ENCODE measurements at places on chromosomes 3 and 15. TPM values are rescaled to one million over a fixed set of nuclear protein-coding genes. Genes with fewer than 3 reads are reported as not detected.

NAALADL2 gene
- total RNA-seq = 1.3 TPM

ADGRG7 gene
- total RNA-seq = not detected

DNA sequence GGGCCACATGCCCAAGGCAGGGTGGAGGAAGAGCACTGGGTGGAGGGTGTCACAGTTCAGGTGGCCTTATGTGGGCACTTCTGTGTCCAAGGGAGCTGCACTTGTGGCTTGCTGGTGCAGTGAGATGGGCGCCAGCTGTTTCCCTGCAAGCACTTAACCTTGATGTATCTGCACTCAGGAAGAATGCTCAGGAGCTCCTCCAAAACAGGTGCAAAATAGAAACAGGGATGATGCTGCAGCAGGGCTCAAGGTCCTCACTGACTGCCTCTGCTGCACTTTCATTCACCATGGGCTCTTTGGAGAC, 151.3 kb downstream of the CADPS start:
- no peak for DNase-seq

POLQ gene
- total RNA-seq = 2.3 TPM

- DNase-seq = no peak
Measured at GRCh38 chr3:126995926-126996512, 13.1 kb downstream of the PLXNA1 start.

DNA sequence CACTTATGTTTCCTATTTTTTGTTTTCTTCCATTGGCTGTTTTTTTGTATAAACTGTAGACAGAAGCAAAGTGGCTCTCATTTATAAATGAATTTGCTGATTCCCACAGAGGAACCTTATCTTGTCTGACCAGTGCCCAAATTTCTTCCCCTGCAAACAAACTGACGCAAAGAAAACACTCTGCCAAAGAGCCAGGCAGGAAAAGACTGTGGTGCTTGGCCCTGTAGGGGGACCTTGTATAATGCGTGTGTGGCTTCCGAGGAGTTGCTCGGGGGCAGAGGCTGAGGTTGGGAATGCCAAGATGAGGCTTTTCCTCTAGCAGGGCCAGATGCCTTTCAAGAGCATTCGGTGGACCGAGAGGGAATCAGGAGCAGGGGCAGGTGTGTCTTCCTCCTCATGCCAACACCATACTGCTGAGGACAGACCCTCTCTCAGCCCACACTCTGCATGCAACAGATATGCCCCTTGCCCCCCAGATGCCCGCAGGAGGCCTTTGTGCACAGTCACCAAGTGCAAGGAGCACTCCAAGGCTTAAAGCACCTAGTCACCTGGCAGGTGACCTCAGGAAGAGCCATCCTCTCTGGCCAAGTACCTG, 104.3 kb upstream of the ABHD17C start:
- DNase-seq = no peak

DNA sequence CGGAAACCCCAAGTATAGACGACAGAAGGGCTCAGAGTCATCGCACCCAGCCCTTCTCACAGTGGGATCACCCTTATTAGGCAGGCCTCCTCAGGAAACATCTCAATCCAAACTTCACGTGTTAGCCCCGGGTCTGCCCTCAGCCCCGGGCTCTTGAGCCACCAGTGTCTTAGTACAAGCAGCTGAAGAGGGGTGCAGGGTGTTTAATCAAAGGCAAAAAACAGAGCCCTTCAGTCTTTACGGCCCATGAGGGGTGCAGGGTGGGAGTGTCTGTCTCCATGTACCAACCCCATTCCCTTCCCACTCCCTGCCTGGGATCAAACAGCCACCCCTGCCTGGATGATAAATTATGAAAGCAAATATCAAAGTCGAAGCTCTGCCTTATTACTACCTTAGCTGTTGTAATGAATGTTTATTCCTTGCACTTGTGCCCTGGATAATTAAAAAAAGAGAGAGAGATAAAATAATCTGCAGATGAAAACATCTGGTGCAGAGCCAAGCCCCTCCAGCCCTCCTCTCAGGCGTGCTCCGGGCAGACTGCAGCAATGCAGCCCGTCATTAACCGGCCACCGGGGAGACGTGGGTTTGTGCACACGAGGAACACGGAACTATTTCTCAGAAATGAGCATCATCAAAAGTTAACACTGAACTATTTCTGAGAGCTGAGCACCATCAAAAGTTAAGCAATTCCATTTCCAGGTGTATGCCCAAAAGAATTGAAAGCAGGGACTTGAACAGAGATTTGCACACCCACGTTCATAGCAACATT, 64.5 kb downstream of the ADAMTS17 start:
- no peak for DNase-seq
